NCI-H1105 (cell line): ENCODE measurements at places on chromosomes 11 and 22.

GRCh38 chr11:100296051-100296679, 390.9 kb upstream of the ARHGAP42 start:
- no peak for DNase-seq

- no peak for DNase-seq
Observed at GRCh38 chr11:63491240-63491587, 247 bp upstream of the PLAAT5 start.

GRCh38 chr22:25362883-25363240, 143.4 kb downstream of the CRYBB2 start:
- no peak for DNase-seq

DNA sequence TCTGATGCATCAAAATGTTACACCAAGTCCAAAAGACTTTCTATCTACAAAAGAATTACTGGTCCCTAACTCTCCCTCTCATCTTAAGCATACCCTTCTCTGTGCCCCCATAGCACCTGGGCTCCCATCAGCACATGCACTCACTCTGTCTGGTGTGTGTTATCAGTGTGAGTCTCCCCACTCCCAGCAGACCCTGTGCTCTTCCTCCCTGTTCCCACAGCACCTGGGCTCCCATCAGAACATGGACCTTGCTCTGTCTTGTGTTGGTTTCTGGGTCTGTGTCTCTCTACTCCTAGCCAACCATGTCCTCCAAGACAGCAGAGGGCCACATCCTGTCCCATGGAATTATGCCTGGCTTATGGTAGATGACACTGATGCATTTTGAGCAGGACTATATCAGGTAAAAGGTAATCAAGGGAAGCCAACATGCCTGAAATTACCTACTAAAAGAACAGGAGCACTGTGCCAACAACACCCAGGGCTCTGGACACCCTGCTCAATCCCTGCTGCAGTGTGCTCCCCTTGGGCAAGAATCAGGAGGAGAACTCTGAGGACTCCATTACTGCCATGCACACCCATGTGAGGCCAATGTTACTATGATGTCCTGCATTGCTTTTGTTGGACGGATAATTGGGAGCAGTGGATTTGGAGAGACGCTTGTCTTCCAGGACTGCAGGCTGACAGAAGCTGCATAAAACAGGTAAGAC, 34.3 kb downstream of the GAB4 start:
- no peak for DNase-seq

DNA sequence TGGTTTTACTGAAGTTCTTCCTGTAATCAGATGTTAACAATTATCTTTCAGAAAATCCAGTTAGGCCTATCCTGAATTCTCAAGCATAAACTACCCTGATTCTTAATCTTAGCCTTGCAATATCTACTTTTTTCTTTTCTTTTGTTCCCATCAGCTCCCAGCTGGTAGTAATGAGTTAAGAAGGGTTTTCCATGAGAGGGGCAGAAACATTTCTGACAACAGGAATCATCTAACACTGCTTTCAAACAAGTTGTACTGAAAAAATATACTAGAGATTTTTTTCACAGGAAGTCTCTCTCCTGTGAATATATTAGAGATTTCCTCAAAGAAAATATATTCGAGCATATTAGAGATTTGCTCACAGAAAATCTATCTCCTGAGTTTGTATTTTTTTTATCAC, 3.3 kb upstream of the TRIM6 start:
- DNase-seq, result no peak

- no peak for DNase-seq
Observed at GRCh38 chr22:37258753-37259401, 14.8 kb upstream of the RAC2 start.

DNA sequence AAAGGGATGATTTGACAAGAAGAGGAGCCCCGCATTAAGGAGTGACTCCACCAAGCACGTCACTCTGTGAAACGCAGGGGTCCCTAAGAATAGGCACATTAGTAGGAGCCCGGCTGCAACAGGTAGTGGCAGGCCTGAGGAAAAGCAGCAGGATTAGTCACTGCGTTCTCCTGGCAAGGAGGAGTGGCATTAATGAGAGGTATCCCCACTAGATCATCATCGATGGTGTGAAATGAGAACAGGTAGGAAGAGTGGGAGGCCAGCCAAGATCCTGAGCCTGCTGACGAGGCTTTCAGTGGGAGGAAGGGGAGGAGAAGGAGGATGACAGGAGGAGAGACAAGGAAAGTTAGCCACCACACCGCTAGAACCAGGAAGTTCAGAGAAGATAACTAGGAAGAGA, 38.6 kb downstream of the NRXN2 start:
- DNase-seq, result peak; percentile 10

DNA sequence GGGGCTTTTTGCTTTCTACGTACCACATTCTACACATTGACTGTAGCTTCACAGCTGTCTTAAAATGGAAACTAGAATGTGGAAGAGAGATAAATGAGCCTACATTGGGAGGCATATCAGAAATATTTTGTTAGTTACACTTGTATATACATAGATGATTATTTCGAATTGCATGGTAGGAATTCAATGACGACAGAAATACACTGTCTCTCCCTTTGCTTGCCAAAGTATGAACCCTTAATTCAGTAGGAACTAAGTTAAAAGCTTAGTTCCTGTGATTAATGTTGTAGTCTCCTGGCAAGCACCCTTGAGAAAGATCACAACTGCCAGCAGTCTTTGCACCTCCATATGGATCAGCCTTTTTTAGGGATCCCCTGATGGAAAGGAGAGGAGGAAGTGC, 10.1 kb downstream of the C11orf87 start:
- no peak for DNase-seq

DNA sequence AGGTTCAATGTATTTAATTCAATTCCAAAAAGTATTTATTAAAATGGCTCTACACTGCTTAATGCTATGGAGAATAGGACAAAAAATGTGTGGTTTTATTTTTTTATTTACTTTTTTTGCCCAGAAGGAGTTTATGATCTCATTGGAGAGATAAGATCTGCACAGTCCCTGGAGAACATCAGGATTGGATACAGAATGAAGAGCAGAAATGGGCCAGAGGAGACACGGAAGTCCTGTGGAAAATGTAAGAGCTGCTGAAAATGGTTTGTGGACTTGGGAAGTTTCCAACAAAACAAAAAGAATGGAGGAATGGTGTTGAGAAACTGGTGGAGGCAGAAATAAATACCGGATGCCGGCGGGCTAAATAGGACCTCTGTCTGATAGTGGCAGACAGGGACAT, 554.6 kb downstream of the OPCML start:
- no peak for DNase-seq

DNA sequence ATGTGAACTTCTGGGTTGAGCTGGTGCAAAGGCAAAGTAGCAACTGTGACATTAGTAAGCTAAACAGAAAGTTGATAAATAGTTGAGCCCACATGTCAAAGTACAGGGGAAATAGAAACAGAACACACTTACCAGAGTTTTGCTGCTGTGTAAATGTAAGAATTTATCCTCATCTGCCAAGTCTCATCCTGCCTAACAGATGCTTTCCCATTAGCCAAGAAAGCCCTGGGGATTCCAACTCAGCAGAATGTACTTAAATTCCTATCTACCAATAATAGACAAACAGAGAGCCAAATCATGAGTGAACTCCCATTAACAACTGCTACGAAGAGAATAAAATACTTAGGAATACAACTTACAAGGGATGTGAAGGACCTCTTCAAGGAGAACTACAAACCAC, 7.3 kb upstream of the OR51A2 start:
- DNase-seq, result no peak

DNA sequence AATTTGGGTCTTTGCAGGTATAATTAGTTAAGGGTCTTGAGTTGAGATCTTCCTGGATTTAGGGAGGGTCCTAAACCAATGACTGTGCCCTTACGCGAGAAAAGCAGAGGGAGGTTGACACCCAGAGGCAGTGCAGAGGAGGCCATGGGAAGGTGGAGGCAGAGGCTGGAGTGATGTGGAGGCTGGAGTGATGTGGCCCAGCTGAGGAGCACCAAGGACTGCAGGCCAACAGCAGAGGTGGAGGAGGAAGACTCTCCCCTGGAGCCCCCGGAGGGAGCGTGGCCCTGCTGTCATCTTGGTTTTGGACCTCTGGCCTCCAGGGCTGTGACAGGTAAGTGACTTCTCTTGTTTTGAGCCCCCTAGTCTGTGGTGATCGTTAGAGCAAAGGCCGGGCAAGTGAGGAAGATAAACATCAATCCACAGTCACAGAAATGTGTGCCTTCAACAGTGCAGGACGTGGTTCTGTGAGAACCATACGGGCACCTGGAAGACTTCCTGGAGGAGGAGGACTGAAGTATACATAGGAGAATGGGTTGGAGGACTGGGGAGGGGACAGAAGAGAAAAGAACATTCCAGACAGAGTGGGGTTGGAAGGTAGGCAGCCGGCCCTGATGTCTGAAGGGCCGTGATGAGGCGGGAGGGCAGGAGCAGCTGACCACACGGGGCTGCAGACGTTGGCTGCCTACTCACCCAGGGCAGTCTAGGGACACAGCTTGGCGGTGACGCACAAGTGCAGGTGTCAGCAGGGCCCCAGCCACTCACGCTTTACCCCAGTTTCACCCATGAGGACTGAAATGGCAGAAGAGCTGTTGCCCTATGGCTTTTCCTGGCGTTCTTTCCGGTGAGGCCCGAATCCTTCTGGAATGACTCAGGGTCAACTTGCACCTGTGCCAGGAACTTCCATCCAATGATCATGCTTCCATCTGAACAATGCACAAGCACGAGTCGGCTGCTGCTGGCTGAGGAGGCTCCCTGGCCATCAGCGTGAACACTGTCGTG, 270.2 kb downstream of the CTTN start:
- no peak for DNase-seq

DNA sequence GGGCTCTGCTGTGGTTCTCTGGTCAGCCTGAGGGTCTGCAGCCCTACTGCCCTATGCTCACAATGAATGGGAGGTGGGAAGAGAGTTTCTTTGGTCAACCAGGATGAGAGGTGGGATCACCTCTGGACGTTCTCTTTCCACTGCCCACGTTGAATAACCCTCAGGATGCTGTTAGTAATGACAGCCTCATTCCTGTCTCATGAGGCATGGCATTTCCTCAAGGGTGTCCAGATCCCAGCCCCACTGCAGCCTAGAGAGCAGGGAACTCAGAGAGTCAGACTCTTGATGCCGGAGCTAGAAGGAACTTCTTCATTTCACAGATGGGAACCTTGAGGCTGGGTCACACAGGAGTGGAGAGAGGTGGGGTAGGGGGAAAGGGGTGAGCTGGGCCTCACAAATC, 196.0 kb downstream of the CEP164 start:
- no peak for DNase-seq

DNA sequence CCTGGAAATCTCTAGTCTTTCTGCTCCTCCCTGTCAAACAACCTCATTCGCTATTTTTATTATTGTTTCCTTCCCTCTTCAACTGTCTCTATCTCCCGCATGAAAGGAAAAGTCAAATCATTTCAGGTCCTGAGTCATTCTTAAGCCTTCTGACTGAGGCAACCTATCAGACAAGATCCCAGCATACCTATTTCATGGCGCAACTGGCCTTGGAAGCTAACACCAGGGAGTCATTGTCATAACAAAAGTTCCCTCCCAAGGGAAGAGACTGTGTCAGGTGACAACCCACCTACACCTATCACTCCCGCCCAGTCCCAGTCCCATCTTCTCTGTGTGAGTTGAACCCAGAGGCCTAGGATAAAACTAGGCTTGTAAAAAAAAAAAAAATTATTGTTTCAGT, 10.2 kb upstream of the ARHGAP42 start:
- no peak for DNase-seq

GRCh38 chr11:76577921-76578653, 92.5 kb downstream of the LRRC32 start:
- no peak for DNase-seq

GRCh38 chr11:130414107-130415080, 14.0 kb downstream of the ADAMTS8 start:
- no peak for DNase-seq

DNA sequence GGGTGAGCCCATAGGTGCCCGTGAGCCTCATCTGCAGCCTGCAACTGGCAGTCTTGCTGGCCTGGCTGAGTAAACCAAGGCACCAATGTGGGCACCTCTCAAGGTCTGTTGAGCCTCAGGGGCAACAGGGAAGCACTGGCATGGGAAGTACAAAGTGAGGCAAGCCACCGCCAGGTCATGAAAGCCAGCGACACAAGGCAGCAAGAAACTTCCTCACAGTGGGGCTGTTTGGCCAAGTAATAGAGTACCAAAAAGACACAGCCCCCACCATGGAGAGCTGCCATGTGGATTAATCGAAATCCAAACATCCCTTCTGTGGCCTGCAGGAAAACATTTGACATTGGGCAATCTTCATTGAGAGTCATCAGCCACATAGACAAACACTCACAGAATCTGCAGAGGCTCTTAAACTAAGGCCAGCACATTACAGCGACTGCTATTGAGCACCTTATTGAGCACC, 43.6 kb upstream of the FIBIN start:
- DNase-seq, result no peak

DNA sequence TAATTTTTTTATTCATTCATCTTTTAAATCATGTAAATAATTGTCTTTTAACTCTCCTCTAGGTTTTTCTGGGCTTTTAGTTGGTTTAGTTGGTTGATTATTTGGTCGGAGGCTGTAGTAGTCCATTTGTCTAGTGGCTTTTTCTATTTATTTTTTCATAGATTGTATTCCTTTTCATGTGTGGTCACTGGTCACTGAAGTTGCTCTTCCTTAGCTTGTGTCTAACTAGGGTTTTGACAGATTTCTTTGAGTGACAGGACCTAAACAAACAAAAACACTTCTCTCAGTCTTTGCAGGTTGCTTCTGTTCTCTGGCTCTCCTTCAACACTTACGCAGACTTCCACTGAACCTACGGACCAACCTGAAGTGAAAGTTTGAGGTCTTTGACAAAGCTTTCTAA, 112.6 kb downstream of the EMSY start:
- DNase-seq, result no peak

- no peak for DNase-seq
Observed at GRCh38 chr11:23100726-23101125, 240.5 kb upstream of the CCDC179 start.

DNA sequence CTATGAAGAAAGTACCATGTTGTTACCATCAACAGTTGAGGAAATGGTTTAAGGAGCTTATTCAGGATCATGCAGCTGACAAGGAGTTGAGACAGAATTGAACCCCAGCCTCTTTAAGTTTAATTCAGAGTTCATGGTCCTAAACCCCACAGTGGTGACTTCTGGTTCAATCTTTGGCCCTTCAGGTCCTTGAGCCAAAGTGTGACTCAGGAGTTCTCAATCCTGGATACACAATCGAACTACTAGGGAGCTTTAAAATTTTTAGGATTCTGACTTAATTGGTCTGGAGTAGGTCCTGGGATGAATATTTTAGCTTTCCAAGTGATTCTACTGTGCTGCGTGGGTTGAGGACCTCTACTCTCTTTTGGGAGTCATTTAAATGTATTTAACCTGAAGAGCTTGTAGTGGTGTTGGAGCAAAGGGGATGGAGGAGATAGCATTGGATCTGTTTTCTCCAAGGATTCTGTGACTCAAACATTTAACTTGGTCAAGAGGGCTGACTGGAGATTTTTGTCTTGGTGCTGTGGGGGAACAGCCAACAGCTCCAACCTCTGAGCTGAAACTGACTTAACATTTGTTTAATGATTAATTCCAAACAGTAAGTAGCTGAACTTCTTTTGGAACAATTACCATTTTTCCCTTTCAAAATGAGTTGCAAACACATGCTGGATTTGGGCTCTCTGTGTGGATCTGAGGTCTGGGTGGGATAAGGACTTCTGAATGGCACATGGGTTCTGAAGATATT, 80.1 kb downstream of the INSC start:
- no peak for DNase-seq

- DNase-seq, result no peak
Observed at GRCh38 chr22:29738118-29738815, 18.5 kb downstream of the CABP7 start.

GRCh38 chr11:45392591-45393091, 106.5 kb upstream of the SYT13 start:
- DNase-seq, result no peak

- no peak for DNase-seq
Observed at GRCh38 chr11:44873537-44873936, 77.1 kb downstream of the TP53I11 start.

- DNase-seq, result no peak
Observed at GRCh38 chr22:35597692-35598395, 19.3 kb downstream of the MB start.
